ENCODE measurements at places on chromosomes 2 and 18. TPM values are rescaled to one million over a fixed set of nuclear protein-coding genes. Genes with fewer than 3 reads are reported as not detected.

GRCh38 chr2:9699139-9700108, 68.6 kb upstream of the YWHAQ start:
- no peaks in the 10 kb centered on the region for H3K36me3 ChIP-seq
- DNase-seq, result no peak
- H3K4me3 ChIP-seq, result no peak overlapping the region
- H3K27ac ChIP-seq, result no peak overlapping the region
- no peaks in the 10 kb centered on the region for H3K27me3 ChIP-seq

DNA sequence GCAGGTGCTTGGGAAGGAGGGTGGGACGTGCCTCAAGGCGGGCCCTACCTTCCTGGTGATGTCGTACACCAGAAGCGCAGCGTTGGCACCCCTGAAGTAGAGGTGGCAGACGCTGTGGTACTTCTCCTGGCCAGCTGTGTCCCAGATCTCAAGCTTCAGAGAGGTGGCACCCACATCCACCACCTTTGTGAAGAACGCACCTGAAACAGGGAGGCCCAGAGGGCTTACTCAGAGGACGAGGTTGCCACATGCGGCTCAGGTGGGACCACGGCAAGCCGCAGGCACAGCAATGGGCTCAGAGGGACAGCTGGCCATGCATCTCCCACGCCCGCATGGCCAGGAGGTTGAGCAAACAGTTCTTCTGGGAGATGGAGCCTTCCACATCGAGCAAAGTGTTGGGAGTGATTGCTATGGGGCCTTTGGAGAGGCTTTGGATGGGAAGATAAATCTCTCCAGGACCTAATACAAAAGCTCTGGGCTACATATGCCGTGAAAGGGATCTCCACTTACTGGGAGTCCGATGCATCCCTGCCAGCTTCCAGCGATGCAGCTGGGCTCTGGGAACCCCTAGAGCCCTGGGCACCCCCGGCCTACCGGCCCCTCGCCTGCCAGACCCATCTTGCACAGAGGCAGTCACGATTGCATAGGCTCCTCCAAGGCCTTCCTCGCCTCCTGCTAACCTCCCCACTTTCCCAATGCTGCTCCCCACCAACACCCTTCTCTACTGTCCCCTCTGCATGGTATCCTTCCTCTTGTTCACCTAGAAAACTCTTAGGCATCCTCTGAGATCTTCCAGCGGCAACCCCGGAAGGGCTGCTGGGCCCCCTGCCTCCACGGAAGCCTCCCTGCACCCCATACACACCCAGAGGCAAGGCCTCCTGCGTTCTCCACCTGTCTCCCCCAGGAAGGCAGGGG, 11.8 kb downstream of the PRLH start:
- H3K36me3 ChIP-seq, result peaks cover 10% of the 10 kb centered on the region
- H3K27ac ChIP-seq, result no peak overlapping the region
- peaks cover 1% of the 10 kb centered on the region for H3K4me1 ChIP-seq
- no peak overlapping the region for H3K4me3 ChIP-seq
- H3K27me3 ChIP-seq, result no peaks in the 10 kb centered on the region

- no peak overlapping the region for H3K4me3 ChIP-seq
- H3K27me3 ChIP-seq, result peaks cover 30% of the 10 kb centered on the region
- no peak for DNase-seq
- no peaks in the 10 kb centered on the region for H3K36me3 ChIP-seq
Observed at GRCh38 chr2:120447127-120447785, 101.3 kb downstream of the INHBB start.

- H3K27ac ChIP-seq, result no peak overlapping the region
- peaks cover 13% of the 10 kb centered on the region for H3K27me3 ChIP-seq
- H3K4me1 ChIP-seq, result peaks cover 9% of the 10 kb centered on the region
- H3K36me3 ChIP-seq, result no peaks in the 10 kb centered on the region
Observed at GRCh38 chr18:56245866-56246580, 392.4 kb downstream of the TXNL1 start.

MARCO gene
- total RNA-seq, result not detected

RGPD4 gene
- not detected for total RNA-seq

DLGAP1 gene
- total RNA-seq, result 16.7 TPM

SIX2 gene
- 4.0 TPM for total RNA-seq

NT5C1B gene
- total RNA-seq, result not detected

KCNG3 gene
- total RNA-seq, result 0.16 TPM

All from progenitor cell of endocrine pancreas (in vitro differentiated cells).